H1 (cell line): ENCODE measurements at places on chromosomes 2 and 18. TPM values are rescaled to one million over a fixed set of nuclear protein-coding genes. Genes with fewer than 3 reads are reported as not detected.

GRCh38 chr18:63301434-63301833 is 18.1 kb downstream of the BCL2 start:
- DNase-seq: no peak

DNA sequence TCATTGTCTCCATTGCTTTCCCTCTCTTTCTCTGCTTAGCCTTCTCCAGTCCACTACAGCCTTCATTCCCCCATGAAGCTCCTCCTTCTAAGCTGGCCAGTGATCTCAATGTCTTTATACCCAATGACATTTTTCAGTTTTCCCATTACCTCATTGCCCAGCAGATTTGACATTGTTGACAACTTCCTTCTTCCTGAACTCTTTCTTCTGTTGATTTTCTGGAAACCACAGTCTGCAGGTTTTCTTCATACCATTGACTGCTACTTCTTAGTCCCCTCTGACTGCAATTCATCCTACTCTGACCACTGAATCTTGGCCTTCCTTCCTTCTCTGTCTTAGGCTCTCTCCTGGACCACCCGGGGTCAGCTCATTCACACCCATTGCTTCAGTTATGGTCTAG is 22.9 kb upstream of the SPP2 start:
- DNase-seq: no peak

DNA sequence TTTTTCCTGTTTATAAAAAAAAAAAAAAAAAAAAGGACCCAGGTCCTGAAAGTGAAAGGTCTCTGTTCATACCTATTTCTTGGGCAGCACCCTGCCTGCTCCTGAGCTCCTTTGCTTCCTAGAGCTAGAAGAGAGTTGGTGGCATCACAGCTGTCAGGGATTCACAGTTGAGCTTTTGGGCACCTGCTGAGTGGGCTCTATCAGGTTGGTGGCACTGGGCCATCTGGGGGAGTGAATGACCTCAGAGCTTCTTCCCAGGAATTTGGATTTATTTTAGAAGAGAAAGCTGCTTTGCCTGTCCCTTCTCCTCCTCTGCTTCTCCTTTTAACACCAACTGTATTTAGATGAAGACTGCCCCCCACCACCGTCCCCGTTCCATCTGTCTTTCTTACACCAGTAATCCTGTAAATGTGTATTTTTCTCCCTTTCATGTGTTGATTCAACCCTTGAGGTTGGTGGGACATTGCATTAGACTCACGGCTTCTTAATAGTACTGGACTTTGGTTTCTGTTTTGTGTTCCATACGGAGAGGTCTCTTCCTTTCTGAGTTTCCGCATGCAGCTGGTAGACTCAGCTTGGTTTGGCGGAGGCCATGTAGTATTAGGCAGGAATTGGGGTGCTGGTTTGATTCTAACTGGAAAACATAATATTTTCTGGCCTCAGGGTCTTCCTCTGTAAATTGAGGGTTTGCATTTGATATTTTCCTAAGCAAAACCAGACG is 7.6 kb upstream of the MGAT5 start:
- no peak for DNase-seq

GRCh38 chr2:241391892-241392665 is 36.0 kb downstream of the FARP2 start:
- DNase-seq: no peak

DNA sequence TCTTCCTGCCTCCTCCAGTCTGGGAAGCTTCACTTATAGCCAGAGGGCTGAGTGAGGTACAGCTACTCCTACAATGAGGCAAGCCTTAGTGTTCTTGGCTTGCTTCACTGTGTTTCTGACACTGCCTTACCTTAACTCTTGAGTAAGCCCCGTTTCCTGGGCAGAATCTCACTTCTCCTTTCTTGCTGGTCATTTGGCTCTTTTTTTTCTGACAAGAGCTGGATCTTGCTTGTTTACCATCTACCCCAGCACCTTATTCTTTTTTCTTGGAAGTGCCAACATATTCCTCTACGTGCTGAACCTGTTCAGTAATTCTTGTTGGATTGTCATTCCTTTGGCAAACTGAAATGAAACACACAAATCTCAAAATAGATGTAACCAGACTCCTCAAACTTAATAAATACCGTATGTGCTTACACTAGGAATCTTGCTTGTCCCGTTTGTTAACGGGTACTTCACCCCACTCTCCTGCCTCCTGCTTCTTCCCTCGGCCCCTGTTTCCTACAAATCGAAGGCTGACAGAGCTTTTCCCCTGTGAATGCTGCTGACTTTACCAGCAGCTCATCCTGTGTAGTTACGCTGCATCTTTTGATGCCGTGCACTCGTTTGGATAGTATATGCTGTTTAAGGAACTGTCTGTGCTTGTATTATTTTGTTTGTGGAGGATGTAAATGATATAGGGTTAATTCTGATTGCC is 132.2 kb downstream of the FMNL2 start:
- no peak for DNase-seq

- no peak for DNase-seq
Measured at GRCh38 chr2:86036669-86037138, 69.0 kb downstream of the POLR1A start.

DNA sequence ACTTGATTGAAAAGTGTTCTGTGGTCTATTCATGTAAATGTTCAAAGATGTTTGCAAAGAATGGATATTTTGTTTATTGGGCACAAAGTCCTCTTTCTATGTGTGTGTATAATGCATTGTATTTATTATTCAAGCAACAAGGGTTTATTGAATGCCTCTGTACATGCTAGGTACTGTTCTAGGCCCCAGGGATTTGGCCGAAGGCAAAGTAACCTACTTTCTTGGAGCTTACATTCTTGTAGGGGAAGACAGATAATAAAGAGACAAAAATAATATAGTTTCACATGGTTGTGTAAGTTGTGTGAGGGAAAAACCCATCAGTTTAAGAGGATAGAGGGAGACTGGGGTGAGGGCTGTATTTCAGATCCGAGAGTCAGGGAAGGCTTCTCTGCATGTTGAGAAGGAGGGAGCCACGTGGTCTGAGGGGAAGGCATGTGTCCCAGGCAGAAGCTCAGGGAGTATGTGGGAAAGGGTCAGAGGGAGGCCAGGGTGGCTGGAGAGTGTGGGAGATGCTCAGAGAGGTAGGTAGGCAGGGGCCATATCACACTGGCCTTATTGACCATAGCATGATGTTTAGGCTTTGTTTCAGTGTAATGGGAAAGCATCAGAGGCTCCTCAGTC is 40.4 kb upstream of the GPR155 start:
- DNase-seq: no peak

DNA sequence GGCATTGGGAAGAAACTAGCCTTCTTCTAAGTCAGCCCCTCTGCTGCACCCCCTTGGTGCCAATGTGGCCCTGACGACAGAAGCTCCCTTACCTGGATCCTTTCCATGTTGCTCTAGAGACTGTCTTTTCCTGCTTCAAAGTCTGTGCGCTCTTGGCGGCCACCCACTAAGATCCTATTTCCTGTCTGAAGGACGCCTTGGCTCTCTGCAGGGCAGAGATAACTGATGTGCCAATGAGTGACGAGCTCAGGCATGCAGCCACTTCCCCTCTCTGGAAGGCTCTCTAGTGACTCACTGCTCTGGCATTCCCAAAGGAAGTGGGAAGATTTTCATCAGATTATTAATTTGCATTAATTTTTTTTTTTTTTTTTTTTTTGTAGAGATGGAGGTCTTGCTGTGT is 273.5 kb downstream of the CDH20 start:
- peak; percentile 54 for DNase-seq

DNA sequence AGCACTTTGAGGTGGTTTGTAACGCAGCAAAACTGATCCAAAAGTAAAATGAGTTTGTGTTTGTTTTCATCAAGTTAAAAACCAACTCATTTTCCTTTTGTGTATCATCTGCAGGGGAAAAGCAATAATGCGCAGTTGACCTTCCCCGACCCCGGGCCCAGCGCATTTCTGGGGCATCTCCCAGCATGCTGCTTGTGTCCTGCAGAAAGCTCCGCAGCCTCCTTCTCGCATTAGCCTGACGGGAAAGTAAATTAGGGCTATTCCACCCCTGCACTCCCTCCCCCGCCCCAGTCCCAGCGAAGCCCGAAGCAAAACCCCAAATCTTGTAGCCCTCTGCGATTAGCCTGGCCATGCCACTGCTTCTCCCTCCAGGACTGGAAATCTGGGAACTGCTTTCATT is 82.0 kb upstream of the PPM1B start:
- no peak for DNase-seq

GRCh38 chr2:101912545-101912944 is 79.2 kb upstream of the IL1R2 start:
- DNase-seq: no peak

- no peak for DNase-seq
Measured at GRCh38 chr2:158099716-158100115, 2.0 kb upstream of the UPP2 start.

GRCh38 chr18:11884396-11885030 is 23.6 kb downstream of the MPPE1 start:
- DNase-seq: no peak

- no peak for DNase-seq
Measured at GRCh38 chr2:173997269-173997668, 32.1 kb upstream of the SP3 start.

DNA sequence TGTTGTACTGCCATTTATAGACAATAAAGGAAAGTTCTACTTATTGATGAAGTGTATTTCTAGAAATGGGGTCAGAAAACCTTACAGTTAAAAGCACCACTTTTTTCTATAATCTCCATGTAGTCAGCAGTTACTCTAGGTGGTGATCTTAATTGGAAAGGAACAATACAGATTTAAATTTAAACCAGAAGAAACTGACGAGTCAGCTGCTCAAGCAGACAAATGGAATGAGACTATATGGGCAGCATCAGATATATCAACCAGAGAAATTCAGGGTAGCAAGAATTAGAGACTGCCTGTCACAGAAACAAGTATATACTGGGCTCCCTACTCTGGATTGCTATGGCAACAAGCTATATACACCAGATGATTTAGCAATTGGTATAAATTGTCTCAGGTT is 99.6 kb upstream of the SCG2 start:
- DNase-seq: no peak

DNA sequence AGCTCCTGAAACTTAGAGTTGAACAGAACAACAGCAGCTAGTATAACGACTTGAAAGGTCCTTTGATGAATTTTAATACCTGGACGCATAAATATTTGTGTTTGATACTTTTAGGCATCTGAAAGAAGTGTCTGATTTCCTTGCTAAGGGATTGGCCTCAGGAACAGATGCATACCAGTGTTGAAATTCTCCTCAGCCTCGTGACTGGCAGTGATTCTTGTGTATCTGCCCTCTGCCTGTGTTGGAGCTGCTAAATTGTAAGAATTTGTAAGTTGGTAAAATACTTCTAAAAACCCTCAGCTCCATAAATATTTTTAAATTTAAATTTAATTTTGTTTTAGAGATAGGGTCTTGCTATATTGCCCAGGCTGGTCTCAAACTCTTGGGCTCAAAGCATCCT is 22.4 kb upstream of the SCYGR1 start:
- no peak for DNase-seq

- no peak for DNase-seq
Measured at GRCh38 chr2:110173523-110173922, 31.3 kb downstream of the NPHP1 start.

DNA sequence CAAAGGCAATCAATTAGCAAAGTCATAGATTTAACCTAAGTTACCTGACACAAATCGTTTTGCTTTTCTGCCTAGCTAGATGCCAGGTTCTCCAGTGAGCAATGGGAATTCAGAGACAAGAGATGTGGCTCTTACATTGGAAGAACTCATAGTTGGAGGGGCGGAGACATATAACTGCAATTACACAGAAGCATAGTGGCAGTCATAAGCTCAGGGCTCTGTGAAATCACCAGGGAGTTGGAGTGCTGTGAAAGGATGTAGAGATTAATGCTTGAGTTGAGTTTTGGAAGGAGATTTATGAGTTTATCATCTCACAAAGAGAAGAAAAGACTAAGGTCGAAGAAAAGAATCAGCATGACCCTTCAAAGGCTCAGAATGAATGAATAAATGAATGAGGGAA is 457.2 kb upstream of the TRIB2 start:
- DNase-seq: no peak

DNA sequence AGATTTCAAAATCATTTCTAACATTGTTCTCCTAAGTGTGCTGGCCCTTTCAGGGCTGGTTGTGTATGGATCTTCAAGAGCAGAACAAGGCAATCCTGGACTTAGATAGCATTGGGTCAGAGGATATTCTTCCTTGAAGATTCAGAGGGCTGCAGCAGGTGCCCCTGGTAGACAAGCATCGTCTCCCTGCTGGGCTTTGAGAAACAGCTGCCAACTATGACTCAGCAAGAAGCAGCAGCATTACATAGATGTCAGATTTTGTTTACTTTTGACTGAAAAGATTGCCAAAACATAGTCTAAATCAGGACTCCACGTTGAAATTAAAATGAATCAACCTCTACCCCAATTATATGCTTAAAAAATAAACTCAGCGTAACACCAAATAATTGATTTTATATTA is 618.8 kb downstream of the SOCS6 start:
- DNase-seq: no peak

GRCh38 chr2:203710226-203710625 is 3.8 kb downstream of the CD28 start:
- no peak for DNase-seq

- no peak for DNase-seq
Measured at GRCh38 chr2:226440127-226440918, 359.3 kb downstream of the IRS1 start.

DNA sequence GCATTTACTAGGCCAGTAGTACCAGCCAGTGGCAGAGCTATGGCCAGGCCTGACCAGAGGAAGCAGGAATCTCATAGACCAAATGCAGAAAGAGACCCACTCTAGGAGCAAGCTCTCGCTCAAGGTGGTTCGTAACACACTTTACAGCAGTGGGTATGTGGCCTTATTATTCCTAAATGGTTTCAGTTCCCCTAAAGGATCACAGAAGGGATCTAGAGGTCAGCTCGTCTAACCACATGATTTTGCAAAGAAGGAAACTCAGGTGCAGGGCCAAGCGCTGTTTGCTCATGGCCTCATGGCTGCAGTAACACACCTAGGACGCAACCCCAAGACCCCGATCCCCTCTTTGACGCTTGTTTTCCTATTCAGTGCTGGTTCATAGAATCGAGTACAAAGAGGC is 65.5 kb upstream of the ATG16L1 start:
- DNase-seq: no peak

ANKRD53 gene
- polyA plus RNA-seq: 0.53 and 0.70 TPM in 2 replicates

VRK2 gene
- 4.4 and 7.6 TPM in 2 replicates for polyA plus RNA-seq

FOXD4L1 gene
- not detected in 2 replicates for polyA plus RNA-seq

CIB4 gene
- polyA plus RNA-seq: not detected in 2 replicates

CCDC68 gene
- 0.06 TPM in 2 replicates for polyA plus RNA-seq

POTEI gene
- 0.19 and 0.20 TPM in 2 replicates for polyA plus RNA-seq

ATP6V1B1 gene
- 0.17 TPM in 1 of 2 replicates, not detected in the other for polyA plus RNA-seq

SLC4A5 gene
- polyA plus RNA-seq: 0.42 TPM in 2 replicates

GCC2 gene
- polyA plus RNA-seq: 3.4 and 4.6 TPM in 2 replicates

CCDC74B gene
- polyA plus RNA-seq: 6.4 and 8.1 TPM in 2 replicates

PROM2 gene
- 1.6 and 2.6 TPM in 2 replicates for polyA plus RNA-seq

TEX44 gene
- 0.06 TPM in 1 of 2 replicates, not detected in the other for polyA plus RNA-seq
